ENCODE measurements at places on chromosomes 2 and 18.
A peak's percentile ranks its signal among the peaks of the same experiment; 100 is the strongest.

GRCh38 chr2:157876786-157877138 lies 632 bp upstream of the ACVR1 start:
- no peak for DNase-seq

GRCh38 chr2:40225670-40226210 lies 226.2 kb downstream of the SLC8A1 start:
- DNase-seq: no peak

DNA sequence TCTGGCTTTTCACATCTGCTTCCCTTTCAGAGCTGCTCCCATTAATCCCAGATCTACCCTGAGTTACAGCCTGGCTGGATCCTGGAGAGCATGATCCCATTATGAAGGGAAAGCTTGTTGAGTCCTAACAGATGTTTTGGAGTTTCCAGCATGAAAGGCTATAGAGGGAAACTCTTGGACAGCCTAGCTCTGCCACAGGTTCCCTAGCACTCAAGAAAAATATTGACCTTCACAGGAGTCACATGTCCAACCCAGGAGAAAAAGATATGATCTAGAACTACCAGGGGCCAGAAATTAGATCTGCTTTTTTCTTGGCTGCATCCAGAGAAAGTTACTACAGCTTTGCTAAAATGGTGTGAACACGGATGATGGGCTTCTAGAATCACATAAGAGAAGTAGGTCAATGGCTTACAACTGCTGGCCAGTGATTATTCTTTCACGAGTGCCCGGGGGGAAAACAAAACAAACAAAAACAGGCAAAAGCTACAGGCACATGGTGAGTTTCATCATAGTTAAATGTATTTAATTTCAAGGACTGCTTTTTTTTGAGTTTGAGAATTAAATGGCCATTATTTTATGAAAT lies 15.9 kb downstream of the CCDC93 start:
- DNase-seq: no peak

- no peak for DNase-seq
These were observed 85.3 kb upstream of the KLF7 start for GRCh38 chr2:207251022-207251421.

GRCh38 chr2:220212296-220213080 lies 585.1 kb downstream of the SLC4A3 start:
- DNase-seq: no peak

- no peak for DNase-seq
These were observed 10.3 kb upstream of the B3GNT2 start for GRCh38 chr2:62185475-62186155.

GRCh38 chr2:65067806-65068553 lies 11.8 kb downstream of the CEP68 start:
- DNase-seq: no peak

- DNase-seq: no peak
These were observed 184.0 kb downstream of the SEPTIN10 start for GRCh38 chr2:109429567-109430328.

DNA sequence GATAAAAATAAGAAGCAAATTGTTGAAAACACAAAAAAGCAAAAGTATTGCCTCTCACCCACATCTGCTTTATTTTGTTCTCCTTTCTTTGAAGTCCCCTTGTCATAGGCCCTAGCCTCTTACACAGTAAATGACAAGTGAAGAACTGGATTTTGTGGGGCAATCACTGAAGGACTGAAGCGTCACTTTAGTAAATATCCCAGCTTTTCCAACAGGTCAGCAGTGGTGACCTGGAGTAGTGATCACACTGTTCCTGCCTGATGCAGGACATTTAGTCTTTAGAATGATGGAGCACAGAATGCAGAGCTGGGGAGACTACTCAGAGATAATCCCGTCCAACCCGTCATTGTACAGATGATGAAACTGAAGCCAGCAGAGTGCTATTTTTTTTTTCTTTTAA lies 28.1 kb upstream of the TDRD15 start:
- no peak for DNase-seq

DNA sequence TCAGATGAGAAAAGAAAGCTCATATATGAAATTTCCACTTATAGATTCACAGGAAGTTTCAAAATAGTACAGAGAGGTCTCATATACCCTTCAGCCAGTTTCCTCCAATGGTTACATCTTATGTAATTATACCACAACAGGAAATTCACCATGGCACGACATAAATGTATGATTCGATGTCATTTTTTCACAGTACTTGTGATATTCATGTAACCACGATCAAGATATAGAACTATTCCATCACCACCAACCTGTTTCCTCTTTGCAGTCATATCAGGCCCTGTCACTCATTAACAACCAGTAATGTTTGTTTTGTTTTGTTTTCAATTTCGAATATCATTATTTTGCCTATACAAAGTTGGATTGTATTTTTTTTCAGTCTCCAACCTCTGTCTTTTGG lies 314.3 kb upstream of the POU3F3 start:
- DNase-seq: no peak

DNA sequence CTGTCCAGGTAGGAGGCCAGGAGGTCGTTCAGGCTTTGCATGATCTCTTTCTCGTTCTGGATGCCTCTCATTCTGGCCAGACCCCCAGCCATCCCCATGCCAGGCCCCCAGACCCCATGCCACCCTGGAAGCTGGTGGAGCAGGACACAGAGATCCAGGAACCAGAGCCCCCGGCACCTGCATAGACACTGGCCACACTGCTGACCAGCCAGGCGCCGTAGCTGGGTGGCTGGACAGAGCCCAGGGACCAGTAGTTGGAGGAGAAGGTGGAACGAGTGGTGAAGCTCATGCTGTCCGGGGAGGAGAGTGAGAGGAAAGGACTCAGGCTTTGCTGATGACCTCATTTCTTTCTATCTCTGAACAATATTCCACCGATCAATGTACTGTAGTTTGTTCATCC lies 35.5 kb downstream of the SLC4A5 start:
- DNase-seq: no peak

DNA sequence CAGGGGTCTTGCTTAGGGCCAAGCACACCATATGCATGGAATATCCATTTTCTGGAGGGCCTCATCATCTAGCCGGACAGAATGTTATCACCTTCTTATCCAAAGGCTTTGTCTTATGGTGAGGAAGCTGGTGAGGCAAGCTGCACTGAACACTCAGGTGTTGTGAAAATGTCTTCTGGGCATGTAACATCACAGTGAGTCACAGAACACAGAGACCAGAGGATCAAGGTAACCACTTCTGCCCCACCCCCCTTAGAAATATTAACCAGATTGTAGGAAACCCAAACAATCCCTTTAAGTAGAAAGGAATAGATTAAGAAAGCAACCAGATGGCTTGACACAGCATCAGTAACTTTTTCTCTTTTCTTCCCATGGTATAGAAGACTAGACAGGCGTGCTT lies 51.1 kb downstream of the MYO5B start:
- no peak for DNase-seq

DNA sequence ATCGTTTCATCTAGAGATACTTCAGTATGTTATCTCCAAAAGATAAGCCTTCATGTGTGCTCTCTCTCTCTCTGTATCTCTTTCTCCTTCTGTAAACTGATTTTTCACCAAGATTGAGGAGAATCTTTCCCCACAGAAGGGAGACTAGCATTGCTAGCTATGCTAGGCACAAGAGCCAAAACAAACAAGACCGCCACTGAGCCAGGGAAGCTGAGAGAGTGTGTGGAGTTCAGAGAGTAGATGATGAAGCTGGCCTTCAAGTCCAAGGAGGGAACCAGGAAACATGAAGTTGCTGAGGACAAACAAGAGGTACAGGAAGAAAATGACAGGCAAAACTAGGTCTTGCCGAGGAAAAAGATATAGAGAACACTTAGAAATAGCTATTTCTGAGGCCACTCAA lies 23.4 kb downstream of the DAPL1 start:
- no peak for DNase-seq

DNA sequence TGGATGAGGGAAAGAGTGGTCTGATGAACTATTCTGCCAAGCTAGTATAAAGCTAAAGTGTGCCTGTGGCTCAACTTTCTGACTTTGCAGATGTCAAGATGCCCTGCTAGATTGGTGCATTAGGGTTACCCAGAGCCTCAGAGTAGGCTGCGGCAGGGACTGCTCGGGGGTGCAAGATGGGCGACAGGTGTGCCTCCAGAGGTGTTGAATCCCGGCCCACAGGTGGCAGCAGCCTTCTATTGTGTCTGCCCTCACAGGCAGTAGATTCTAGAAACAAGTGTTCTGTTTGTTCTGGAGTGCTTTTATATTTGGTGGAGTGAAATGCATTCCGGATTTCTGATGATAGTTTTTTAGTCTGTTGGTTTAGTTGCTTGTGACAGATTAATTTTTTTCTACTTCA lies 131.6 kb upstream of the IL1R2 start:
- DNase-seq: no peak

DNA sequence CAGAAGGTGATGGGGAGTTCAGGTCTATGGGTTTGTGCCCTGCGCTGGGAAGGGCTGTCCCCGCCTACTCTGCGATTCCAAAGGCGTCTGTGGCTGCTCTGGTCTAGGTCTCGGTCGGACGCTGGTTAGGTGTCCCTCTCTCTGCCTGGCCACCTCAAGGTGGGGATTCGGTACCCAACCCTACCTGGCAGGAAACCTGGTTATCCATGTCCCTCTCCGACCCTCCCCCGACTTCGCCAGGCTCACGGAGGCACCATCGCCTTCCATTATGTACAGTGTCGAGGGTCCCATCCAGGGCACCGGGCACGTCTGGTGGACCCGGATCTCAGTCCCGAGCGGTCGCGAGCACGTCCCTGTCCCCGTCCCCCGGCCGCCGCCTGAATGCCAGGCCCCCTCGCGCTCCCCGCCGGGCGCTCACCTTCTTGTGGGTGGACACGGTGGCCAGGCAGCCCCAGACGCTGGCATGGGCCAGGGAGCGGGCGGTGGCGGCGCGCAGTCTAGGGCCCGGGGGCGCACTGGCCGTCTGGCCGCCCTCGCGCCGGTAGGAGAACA lies 628 bp downstream of the CREG2 start:
- no peak for DNase-seq

GRCh38 chr2:186328838-186329237 lies 157.2 kb upstream of the ZC3H15 start:
- DNase-seq: no peak

DNA sequence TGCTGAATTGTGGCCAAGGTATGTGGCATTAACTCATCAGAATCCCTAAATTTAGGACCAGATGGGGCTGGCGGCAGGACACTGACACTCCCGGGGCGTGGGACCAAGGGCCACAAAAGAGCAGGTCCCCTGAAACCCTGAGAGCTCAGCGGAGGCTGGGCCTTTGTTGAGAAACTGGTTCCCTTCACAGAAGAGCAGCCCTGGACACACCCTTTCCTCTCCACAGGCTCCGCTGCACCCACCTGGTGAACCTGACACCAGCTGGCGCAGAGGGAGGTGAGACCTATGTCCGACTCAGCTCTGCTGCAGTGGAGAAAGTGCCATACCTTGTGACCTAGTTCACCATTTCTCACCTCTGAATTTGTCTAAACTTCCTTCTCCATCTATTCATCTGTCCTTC lies 119.5 kb downstream of the RTP5 start:
- peak; percentile 49 for DNase-seq

GRCh38 chr2:60440079-60440766 lies 113.2 kb downstream of the BCL11A start:
- DNase-seq: no peak

DNA sequence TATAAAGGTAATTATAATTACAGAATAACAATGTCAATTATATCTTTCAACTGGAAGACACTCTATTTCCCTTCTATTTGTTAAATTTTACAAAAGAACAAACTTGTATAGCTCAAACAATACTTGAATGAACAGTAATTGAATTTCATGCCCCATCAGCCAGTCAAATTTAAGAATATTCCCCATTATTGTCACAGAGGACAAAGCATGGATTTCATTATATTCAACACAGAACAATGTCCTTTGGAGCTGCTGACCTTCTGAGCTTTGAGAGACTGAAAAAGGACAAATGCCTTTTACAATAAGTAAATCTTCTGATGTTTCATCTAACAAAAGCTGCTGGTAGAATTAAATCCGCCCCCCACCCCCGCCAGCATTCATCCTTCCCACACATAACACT lies 187.5 kb upstream of the MC4R start:
- DNase-seq: no peak

DNA sequence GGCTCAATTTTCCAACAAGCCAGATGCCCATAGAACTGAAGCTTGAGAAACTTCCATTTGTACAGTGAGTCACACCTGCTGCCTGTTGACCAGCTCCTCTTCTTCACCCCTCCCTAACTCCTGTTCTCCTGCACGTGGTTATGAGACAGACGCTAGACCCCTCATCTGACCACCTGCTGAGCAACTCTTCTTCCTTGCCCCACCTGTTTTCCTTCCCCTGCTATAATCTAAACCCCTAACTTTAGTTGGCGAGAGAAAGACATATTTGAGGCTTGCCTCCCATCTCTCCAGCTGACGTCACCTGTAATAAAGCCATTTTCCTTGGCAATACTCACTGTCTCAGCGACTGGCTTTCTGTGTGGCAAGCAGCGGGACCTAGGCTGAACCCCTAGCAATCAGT lies 22.3 kb upstream of the ITM2C start:
- no peak for DNase-seq

- DNase-seq: no peak
These were observed 47.6 kb upstream of the TTC39C start for GRCh38 chr18:23966909-23967308.

GRCh38 chr2:199707593-199708185 lies 143.3 kb downstream of the FTCDNL1 start:
- DNase-seq: no peak

- DNase-seq: no peak
These were observed 243.8 kb downstream of the TSN start for GRCh38 chr2:121999264-121999663.

DNA sequence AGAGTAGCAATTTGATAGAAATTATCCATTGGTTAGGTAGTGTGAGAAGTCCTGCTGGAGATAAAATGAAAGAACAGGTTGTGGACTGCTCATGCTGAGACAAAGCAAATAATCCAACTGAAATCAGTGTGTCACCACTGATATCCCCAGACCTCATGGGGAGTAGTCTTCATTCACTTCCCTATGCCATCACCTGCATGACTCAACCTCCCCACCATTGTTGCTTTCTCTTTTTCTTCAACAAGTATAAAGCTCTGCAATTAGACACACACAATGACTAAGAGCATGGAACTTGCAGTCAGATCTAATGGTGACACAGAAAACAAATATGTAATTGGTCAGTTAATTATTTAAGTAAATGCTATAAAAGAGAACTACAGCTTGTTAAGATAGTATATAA lies 475.3 kb downstream of the RIT2 start:
- no peak for DNase-seq

All from type B pancreatic cell (in vitro differentiated cells).